GM13977 (cell line): ENCODE measurements at places on chromosomes 16 and 17.

DNA sequence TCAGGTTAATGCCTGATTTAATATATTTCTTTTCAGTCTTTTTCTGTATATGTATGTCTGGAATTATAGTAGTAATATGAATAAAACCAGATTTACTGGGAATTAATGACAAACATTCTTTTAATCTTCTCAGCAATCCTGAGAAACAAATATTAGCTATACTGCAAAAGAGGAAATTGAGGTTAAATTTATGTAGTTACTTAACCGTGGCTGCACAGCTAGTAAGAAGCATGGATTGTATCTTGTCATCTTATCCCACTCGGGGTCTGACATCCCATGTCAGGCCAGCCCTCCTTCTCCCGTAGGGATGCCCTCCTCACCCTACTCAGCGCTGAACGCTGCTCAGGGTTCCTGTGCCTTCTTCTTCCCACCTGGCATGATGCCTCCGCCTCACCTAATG lies 143.0 kb downstream of the FTO start:
- DNase-seq: no peak

- DNase-seq: no peak
These were observed 9.6 kb downstream of the ZNF750 start for GRCh38 chr17:82830249-82830661.

- DNase-seq: peak; percentile 81
These were observed 32.8 kb downstream of the MYO15A start for GRCh38 chr17:18141210-18141803.

- no peak for DNase-seq
These were observed 532.7 kb upstream of the CDH8 start for GRCh38 chr16:62568926-62569325.

DNA sequence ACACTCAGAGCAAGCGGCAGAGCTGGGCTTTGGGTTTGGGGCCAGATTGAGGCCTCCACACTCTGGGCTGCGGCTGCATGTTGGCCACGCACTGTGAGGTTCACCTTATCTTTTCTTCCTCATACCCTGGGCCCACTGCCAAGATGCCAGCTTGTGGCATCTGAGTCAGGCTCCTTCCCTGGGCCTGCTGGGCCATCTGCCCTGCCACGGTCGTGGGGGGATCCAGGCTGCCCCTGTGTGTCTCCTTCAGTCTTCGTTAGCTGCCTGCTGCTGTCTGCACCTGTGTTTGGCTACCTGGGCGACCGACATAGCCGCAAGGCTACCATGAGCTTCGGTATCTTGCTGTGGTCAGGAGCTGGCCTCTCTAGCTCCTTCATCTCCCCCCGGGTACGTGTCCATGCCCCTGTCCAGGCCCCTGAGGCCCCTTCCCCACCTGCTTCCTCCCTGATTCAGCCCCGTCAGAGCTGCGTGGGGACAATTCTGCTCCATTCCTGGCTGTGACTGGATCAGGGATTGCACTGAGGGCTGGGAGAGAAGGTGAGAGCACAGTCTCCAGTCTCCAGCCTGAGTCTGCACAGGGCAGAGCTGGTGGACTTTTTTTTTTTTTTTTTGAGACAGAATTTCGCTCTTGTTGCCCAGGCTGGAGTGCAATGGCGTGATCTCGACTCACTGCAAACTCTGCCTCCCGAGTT lies 11.2 kb downstream of the SPNS3 start:
- DNase-seq: no peak

GRCh38 chr16:67648088-67648763 lies 3.3 kb downstream of the CARMIL2 start:
- DNase-seq: peak; percentile 17

- no peak for DNase-seq
These were observed 43.6 kb downstream of the RNF157 start for GRCh38 chr17:76196675-76197074.

- no peak for DNase-seq
These were observed 116.3 kb downstream of the SOX9 start for GRCh38 chr17:72236980-72237633.

DNA sequence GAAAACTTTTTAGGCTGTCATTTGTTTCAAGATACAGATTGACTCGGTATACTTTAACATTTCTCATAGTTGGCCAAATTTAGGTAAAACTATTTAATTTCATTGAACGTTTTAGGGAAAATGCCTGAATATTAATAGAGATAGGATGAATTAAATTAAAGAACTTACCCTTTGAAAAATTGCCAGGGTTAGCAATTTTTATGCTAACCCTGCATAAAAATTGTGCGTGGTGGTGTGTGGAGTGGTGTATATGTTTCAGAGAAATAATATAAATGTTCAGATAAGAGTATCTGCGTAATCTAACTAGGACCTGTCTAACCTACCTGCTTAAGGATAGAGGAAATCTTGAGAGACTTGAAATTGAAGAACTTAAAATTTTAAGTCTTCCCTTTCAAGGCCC lies 21.4 kb downstream of the NF1 start:
- no peak for DNase-seq

GRCh38 chr16:29644338-29644857 lies 18.6 kb upstream of the SPN start:
- peak; percentile 66 for DNase-seq

DNA sequence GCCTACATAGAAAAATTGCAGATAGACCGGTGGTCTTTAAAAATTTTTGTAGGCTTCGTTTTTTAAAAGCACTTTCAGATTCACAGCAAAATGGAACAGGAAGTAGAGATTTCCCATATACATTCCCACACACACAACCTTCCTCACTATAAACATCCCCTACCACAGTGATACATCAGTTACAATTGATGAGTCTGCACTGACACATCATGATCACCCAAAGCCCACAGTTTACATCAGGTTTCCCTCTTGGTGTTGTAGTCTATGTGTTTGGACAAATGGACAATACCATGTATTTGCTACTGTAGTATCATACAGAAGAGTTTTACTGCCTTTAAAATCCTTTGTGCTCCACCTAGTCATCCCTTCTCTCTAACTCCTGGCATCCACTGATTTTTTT lies 113.9 kb upstream of the ADAMTS18 start:
- no peak for DNase-seq

DNA sequence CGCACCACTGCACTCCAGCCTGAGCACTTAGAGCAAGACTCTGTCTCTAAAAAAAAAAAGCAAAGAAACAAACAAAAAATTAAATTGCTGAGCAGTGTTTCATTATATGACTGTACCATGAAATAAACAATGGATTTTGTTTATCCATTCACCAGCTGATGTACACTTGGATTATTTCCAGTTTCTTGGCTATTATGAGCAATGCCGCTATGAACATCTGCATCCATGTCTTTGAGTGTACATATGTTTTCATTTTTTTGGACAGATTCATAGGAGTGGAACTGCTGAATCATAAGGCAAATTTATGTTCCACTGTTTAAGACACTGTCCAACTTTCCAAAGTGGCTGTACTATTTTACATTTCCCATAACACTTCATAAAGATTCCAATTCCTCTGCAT lies 8.0 kb downstream of the RNF157 start:
- no peak for DNase-seq

DNA sequence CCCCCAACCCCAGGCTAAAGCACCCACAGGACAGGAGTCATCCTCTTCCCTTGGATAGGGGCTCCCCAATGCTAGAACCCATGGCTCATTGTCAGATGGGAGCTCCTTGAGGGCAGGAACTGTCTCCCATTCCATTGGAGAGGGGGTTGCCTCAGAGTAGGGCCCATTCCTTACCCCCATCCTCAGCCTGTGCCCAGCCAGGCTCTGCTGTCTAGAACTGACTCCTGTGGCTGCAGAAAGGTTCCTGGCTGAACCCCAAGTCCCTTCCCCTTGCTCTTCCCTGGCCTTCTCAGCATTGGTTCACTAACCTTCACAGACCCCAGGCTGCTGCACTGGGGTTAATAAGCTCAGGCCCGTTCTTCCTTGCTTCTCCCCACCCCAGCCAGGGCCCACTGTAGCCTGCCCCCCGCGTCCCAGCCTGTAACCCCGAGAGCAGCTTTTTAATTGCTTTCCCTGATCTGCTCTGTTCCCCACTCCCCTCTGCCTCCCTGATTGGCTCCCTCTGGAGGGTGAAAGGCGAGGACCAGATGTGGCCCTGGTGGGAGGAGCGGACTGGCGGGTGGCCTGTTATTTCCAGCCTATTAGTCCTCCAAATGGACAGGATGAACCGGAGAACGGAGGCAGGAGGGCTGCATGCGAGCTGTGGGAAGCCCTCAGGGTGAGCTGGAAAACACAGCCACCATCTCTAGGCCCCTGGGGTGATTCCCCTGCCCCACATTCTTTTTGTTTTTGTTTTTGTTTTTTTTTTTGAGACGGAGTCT lies 6.0 kb upstream of the GFAP start:
- DNase-seq: no peak

GRCh38 chr17:61731330-61731729 lies 132.0 kb downstream of the BRIP1 start:
- no peak for DNase-seq
